GM03348 (cell line): ENCODE measurements at places on chromosomes 13 and 19.

DNA sequence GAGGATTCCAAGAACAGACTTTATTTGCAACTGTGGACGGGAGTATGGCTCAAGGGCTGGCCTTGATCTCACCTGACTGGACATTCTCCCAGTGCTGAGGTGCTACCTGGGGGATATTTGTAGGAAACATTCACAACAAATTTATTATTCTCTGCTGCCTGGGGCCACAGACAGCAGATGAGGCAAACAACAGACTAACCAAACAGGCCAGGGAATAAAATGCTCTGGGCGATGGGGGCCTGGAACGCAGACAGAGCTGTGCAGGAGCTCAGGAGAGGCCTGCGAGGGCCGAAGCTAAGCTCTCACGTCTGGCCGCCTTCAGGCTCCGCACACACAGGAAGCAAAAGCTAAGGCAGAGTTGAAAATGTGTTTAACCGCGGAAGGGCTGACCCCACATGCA lies 7.8 kb downstream of the PLPP2 start:
- no peak for DNase-seq

GRCh38 chr13:36543671-36544070 lies 111.4 kb downstream of the CCNA1 start:
- DNase-seq, result no peak

GRCh38 chr13:110125157-110125556 lies 181.8 kb downstream of the COL4A1 start:
- DNase-seq, result no peak

DNA sequence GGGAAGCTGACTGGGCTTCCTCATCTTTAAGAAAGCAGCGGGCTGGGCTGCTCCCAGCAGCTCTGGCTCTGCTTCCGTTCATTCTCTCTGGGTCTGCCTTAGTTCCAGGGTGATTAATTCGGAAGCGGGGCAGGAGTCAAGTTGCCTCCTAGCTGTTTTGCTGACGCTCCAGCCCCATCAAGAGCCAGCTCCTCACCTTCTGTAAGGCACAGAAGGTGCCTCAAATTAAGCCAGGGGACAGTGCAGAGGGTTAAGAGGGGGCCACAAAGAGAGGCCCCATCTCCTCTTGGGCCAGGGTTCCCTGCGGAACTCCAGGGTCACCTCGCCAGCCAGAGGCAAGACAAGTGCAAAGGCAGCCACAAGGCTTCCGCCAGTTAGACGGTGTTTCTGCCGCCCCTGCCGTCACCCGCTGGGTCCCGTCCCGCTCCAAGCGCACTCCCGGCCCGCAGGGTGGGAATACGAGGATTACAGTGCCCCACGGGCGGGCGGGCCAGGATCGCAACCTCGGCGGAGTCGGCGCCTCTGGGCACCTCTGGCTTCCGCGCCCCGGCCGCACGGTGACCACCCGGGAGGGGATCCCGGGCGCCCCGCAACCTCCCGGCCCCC lies 508 bp downstream of the SLC15A1 start:
- peak; percentile 46 for DNase-seq

DNA sequence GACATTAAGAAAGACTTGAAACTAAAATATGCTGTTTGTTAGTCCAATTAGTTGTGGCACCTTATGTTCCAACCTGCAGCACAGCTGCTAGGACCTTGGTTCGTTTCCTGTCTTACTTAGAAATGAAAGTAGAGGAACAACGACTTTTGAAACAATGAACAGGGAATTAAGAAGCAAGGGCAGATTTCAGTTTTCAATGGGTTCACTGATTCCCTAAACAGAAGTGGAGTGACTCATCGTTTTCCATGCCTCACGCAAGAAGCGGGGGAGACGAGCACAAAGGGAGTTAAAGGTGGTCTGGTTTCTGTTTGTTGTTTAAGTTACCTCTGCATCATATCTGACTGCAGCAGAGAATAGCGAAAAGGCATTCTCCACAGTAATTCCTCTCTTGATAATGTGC lies 44.8 kb downstream of the PHF11 start:
- DNase-seq, result no peak

DNA sequence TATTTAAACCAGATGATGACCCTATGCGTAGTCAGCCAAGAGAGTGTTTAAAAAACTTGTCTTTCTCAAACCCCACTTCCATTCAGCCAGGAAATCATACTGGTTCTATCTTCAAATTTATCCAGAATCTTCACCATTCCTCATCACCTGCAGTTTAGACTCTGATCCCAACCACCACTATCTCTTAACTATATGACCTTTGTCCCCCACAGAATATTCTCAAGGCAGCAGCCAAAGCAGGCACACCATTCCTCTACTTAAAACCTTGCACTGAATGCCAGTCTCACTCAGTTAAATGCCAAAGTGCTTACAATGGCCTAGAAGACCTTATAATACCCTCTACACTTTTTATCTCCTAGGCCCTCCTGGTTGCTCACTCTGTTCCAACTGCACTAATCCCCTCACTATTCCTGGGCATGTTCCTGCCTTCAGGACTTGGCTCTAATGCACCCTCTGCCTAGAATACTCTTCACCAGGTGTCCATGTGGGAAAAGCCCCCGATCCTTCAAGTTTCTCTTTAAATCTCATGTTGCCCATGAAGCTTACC lies 10.1 kb downstream of the SUCLA2 start:
- DNase-seq, result no peak

DNA sequence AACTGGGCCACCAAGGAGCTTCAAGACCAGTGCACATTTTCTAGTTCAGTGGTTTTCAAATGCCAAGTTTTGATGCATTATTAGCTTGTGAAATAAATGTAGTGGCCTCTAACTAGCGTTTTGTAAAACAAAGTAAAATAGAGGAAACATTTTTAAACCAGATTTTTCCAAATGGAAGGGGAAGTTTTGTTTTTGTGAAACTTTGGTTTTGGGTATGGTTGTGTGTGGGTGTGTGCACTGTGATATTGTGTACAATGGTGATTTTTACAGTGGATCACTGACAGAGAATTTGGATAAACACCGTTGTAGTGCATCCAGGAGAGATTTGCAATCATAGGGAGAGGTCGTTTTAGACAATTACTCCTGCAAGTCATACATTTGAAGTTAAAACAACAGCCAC lies 108.9 kb downstream of the SLC7A1 start:
- no peak for DNase-seq

DNA sequence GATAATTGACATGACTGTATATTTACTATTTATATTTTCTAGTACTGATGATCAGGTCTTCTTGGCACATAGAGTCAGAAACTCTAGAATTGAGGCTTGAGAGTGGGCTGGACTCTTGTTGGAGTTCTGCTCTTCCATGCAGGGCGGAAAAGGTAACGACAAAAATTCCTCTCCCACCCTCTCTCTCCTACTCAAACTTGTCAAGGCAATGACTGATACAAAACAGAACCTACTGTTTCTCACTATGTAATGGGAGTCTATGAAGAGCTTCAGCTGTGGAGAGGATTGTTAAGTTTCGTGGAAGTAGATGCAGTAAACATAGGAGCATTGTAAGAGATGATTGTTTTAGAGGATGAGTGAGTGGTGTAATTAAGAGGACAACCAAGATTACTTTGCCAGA lies 8.8 kb downstream of the EDNRB start:
- no peak for DNase-seq

- DNase-seq, result no peak
Measured at GRCh38 chr19:934197-934840, 8.5 kb downstream of the ARID3A start.

- no peak for DNase-seq
Measured at GRCh38 chr13:95516021-95516420, 36.5 kb upstream of the CLDN10 start.

DNA sequence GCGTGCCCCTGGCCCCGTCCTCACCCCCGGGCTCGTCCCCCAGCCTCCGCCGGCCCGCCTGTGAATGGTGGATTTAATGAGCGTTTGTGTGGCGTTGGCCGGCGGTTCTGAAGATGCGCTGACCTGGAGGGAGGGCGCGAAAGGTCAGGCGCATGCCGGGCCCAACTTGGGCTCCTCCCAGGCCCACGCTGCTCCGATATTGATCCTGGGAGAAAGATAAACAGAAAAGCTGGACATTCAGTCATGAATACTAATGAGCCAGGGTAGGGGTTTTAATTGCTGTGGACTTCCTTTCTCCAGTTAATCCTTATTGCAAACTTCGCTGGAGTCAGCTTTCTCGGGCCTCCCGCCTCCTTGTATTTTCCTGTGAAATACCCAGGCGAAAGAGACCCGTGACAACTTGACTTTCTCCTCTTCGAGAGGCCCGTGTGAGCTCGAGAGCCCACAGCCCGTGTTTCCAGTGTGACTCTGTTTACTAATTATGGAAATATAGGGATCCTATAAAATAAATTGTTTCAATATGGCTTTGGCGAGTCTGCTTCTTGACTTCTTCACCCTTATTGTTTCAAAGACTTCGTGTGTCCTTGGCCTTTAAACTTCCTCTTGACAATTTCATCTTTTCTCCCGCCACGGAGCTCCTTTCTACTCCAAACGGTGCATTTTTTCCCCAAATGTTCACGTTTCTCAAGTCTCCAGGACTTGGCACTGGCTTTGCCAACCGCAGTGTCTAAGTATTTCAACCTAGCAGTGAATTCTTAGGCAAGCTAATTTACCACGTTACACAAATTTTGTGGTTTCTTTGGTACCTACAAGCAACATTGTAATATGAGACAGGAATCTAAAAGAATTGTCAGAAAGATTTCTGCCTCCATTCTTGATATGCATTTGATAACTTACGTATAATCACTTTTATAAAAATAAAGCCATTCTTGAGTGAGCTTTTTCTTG lies 10.5 kb downstream of the ZIC2 start:
- no peak for DNase-seq

- DNase-seq, result peak; percentile 62
Measured at GRCh38 chr19:50646074-50646807, 3.0 kb upstream of the C19orf81 start.

DNA sequence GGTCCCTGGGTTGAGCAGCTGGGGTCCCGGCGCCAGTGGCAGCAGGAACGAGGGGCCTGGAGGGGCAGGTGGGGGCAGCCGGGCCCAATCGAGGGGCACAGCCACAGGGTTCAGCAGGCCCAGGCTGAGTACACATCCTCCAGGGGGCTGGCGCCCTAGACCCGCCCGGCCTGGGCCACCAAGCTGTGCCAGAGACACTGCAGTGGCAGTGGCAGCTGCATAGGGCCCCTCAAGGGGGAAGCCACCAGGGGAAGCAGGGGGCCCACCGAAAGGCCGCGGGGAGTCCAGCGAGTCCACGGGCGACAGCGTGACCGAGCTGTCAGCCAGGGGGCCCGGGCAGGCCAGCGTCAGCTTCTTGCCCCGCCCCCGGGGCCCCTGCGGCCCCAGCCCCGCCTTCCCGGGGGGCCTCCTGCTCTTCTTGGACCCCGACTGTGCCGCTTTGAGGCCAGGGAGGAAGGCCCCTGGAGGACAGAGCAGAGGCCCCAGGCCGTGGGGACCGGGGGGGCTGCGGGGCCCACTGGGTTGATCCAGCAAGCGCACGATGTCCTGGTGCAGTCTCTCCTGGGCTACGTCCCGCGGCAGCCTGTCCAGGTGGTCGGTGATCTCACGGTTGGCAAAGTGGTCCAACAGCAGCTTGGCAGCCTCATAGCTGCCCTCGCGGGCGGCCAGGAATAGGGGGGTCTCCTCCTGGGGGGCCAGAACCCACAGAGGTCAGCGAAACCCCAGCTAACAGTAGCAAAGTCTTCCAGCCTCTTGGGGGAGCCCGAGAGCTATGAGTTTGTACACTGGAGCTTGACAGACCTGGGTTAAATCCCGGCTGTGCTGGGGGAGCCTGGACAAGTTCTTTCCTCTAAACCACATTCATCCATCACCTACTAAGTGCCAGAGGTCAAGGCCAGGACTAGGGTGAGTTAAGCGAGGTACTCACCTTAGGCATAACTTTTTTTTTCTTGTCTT lies 39.5 kb downstream of the NOTCH3 start:
- DNase-seq, result peak; percentile 65

GRCh38 chr13:114096811-114097211 lies 35.6 kb downstream of the RASA3 start:
- no peak for DNase-seq

DNA sequence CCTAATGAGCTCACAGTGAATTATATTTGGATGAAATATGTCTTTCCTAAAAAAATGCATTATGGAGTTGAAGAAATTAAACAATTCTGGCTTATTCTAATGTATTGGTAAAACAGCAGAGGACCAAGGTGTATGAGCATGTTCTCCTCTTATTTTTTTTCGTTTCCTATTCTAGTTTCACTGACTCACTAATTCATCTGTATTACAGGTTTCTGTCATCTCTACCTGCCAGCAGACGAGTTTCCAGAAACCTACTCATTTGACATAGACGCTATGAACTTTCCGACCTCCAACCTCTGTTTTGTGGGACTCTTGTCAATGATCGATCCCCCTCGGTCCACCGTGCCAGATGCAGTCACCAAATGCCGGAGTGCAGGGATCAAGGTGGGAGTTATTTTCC lies 20.3 kb downstream of the ATP12A start:
- no peak for DNase-seq

DNA sequence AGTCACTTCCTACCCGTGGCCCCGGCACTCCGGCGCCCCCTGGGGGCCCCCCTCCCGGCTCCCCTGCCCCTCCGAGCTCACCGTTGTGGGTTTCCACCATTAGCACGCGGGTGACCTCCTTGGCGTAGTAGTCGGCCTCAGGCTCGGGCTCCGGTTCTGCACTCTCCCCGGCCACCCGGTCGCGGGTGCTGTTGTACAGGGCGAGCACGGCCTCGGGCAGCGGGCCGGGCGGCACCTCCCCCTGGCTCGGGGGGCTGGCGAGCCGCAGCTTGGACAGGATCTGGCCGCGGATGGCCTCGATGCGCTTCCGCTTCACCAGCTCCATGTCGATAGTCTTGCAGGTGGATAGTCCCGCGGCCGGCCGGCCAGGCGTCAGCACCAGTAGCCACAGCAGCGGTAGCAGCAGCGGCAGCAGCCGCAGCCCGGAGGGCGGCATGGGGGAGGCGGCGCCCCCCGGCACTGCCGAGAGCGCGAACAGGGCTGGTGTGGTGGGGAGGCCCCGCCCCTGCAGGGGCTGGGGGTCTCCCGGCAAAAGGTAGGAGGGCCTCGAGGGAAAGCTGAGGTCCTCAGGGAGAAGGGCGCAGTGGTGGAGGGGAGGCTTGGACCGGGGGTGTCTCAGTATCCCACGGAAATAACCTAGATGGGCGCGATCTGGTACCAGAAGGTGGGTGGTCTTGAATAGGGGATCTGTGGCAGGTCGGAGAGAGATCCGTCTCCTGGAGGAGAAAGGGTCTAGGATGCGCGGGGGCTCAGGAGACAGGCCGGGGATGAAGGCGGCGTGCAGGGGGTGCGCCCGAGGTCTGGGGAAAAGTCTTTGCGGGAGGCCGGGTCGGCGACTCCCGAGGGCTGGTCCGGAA lies 885 bp downstream of the TGFB1 start:
- peak; percentile 86 for DNase-seq

DNA sequence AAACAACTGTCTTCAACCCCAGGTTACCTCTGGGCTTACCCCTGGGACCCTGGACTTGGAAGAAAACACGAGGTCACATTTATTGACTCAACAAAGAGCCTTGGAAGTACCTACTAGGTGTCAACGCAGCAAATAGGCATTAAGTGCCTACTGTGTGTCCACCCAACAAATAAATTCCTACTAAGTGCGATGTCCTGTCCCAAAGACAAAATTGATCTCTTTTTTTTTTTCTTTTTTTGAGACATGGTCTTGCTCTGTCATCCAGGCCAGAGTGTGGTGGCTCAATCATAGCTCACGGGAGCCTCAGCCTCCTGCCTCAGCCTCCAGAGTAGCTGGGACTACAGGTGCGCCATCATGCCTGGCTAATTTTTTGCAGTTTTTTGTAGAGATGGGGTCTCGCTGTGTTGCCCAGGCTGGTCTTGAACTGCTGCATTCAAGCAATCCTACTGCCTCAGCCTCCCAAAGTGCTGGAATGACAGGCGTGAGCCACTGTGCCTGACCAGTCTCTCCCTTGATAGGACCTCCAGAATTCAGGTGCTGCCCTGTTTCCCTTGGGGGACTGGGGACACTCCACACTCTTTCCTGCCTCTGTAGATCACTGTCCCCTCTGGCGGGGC lies 589 bp upstream of the S1PR2 start:
- no peak for DNase-seq

GRCh38 chr13:43331672-43332071 lies 308.3 kb downstream of the DNAJC15 start:
- DNase-seq, result no peak
